ENCODE measurements at places on chromosomes 2 and 18. TPM values are rescaled to one million over a fixed set of nuclear protein-coding genes. Genes with fewer than 3 reads are reported as not detected.

DNA sequence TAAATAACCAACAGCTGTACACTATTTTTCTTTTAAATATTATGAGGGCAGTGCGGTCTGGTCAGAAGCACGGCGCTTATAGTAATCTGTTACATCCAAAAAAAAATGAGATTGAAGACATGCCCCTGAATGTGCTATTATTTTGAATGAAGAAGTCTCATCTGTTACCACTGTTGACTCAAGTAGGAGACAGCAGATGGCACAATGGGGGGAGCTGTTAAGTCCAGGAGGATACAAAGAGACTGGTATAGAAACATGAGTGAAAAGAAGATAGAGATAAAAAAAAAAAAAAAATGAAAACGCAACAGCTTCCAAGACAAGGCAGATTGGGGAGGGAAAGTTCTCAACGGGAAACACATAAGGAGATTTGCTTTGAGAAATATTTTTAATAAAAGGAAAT, 425.5 kb upstream of the PKDCC start:
- no peak for DNase-seq

DNA sequence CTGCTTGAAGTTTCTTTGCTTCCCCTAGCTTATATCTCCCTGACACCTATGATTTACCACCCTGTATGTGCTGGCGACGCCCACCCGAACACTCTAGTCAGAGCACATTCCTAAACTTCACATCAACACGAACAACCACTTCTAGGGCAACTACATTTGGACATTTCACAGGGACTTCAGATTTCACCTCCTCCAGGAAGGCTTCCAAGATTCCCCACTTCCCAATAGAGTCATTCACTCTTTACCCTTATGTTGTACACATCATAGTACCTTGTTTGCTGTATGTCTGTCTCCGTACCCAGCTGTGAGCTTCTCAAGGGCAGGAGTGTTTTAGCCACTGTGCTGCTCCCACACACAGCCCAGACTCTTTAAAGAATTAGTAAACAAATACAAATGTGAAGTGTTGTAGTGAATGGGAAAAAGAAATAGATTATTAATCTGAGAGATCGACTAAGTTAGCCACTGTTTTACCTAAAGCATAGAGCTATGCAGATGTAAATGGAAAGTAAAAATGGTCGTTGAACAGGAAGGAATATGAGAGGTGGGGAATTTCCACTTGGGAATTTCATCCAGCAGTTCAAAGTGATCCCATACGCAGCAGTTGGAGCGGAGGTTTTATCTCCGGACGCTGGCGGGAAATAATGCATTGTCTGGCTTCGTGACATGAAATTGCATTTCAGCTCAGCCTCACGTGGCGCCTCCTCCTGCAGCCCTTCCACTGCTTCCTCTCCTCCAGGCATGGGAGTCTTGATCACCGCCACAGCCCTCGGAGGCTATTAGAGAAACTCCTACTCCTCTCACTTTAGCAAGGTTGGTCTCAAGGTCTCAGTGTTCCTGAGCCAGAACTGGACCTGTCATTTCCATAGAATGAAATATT, 233.4 kb upstream of the COPS8 start:
- DNase-seq = no peak

The LRRC30 gene
- total RNA-seq = not detected

The FAP gene
- total RNA-seq = 16.7 TPM

DNA sequence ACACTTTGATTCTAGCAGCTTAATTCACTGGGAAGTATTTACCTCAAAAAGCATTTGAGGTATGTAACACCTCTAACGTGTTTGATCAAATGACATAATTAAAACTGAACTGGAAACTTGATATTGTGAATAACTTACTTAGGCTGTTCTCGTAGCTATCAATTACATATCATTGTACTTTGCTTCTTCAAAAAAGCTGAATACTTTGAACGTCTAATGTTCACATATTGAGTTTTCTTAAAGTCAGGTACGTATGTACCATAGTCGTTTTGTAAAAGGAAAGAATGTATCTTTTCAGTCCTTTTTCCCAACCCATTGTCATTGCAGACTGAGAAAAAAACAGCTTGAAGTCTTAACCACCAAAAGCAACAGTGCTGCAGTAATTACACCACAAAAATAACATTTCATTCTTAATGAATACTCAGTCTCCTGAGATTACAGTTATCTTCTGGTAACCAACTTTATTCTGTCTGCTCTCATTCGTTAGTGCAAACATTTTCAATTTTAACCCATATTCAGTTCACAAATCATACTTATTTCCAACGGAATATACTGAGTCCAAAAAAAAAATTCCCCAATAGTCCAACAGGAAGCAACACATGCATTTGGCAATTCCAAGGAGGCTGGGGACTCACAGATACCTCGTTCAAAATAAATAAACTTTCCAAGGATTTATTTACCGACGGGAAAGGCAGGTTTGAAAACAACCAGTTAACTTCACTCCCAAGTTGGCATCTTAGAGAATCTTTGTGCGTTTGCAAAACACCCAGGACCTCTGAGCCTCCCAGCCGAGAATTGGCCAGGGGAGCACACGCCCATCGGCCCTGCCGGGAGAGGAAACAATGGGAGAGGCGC, 1.1 kb downstream of the CHN1 start:
- no peak for DNase-seq
